ENCODE measurements at places on chromosomes 13 and 19.

GRCh38 chr13:100130930-100131511, 42.1 kb downstream of the PCCA start:
- DNase-seq: no peak

DNA sequence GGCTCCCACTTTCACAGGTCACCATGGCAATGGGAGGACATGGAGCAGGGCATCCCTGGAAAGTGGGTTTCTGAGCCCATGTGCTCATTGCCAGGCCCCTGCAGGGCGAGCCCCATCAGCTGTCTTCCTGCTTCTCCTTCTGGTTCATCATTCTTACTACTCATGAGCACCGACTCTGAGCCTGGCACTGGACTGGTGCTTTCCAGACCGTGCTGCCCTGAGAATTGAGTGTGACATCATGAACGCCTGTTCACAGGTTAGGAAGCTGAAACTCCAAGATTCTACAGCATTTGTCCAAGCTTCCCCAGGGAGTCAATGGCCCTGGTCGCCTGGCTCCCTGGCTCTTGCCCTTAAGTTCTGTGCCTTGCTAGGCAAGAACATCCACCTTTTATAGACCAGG, 210.4 kb upstream of the ZNF536 start:
- no peak for DNase-seq

DNA sequence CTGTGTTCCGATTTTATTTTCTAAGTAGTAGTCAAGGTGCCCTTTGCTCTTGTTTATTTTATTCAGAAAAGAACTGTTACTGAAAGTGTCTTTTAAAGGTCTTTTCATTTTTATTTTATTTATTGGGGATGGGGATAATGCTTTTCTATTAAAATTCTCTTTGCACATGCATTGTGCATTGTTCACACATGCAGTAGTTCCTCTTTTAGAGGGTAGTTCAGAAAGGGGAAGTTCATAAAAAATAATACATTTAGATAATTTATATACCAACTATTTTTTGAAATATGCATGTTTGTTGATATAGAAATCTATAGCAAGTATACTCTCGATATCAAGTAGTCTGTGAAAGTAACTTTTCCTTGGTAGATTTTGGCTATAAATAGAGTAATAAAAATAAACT, 3.5 kb downstream of the GPC5 start:
- DNase-seq: no peak

- DNase-seq: no peak
Measured at GRCh38 chr13:70622796-70623195, 514.5 kb upstream of the KLHL1 start.

- DNase-seq: peak; percentile 82
Measured at GRCh38 chr19:13588957-13589833, 82.9 kb upstream of the CACNA1A start.

DNA sequence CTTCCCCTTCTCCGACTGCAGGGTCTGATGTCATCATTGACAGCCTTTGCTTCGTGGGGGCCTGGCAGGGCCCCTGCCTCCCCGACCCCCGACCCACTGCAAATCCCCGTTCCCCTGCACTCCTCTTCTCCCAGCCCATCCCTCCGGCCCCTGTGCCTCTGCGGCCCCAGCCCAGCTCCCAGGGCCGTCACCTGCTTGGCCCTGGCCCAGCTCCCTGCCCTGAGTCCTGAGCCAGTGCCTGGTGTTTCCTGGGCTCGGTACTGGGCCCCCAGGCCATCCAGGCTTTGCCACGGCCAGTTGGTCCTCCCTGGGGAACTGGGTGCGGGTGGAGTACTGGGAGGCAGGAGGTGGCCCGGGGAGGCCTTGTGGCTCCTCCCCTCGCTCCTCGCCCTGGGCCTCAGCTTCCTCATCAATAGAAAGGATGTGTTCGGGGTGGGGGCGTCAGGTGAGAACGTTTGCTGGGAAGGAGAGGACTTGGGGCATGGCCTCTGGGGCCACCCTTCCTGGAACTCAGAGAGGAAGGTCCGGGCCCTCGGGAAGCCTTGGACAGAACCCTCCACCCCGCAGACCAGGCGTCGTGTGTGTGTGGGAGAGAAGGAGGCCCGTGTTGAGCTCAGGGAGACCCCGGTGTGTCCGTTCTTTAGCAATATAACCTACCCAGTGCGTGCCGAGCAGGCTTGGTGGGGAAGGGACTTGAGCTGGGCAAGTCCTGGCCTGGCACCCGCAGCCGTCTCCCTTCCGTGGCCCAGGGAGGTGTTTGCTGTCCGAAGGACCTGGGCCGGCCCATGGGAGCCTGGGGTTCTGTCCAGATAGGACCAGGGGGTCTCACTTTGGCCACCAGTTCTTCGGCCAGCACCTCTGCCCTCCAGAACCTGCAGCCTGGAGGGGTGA, 15.9 kb upstream of the CELF5 start:
- no peak for DNase-seq

DNA sequence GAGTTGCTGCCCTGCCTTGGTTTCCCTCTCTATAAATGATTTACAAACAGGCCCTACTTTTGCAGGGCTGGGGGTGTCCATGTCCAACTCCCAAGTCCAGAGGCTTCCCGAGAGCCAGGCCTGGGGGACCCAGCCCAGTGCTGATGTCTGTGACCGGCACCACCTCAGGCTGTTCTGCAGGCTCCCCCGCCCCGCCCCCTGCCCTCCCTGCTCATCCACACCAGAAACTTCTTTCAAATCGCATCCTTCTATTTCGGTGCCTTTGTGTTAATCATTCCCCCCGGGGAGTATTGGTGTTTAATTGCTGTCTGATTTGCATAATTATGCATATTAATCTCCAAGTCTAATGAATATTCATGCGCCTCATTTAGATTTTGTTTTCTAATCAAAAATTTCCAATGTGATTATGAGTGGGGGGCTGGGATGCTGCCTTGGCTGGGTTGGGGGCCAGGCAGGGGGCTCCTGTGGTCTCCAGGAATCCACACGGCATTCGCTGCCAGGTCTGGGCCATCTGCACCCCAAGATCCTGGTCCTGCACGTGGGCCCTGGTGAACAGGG, 19.1 kb downstream of the TCF3 start:
- DNase-seq: no peak
